GM23338 (cell line): ENCODE measurements at places on chromosomes 16 and 17. TPM values are rescaled to one million over a fixed set of nuclear protein-coding genes. Genes with fewer than 3 reads are reported as not detected.

GRCh38 chr16:28901862-28902261, 23.2 kb downstream of the RABEP2 start:
- no peak for DNase-seq

DNA sequence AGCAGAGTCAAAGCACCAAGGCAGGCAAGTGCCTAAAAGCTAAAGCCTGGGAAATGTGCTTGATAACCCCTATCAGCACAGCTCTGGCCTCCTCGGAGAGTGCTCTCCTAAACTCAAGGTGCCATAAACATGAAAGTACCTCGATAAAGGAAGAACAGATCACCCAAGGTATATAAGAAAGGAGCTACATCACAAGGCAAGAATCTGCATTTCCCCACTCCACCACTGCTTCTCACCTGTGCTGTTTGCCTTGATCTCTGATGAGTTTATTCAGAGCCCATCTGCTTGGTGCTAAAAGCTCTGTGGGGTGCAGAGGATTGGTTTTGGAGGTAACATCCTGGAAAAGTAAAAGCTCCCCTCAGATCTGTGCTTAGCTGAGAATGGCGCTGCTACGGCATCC, 449.5 kb upstream of the CDH5 start:
- peak; percentile 45 for DNase-seq

- DNase-seq, result peak; percentile 64
Measured at GRCh38 chr17:64781014-64781756, 119.1 kb upstream of the SMURF2 start.

LITAFD gene
- polyA plus RNA-seq, result not detected in 2 replicates

SLC6A4 gene
- polyA plus RNA-seq, result 0.06 and 0.07 TPM in 2 replicates
